Natural killer cell (primary cell): ENCODE measurements at places on chromosomes 3 and 15. TPM values are rescaled to one million over a fixed set of nuclear protein-coding genes. Genes with fewer than 3 reads are reported as not detected.

DNA sequence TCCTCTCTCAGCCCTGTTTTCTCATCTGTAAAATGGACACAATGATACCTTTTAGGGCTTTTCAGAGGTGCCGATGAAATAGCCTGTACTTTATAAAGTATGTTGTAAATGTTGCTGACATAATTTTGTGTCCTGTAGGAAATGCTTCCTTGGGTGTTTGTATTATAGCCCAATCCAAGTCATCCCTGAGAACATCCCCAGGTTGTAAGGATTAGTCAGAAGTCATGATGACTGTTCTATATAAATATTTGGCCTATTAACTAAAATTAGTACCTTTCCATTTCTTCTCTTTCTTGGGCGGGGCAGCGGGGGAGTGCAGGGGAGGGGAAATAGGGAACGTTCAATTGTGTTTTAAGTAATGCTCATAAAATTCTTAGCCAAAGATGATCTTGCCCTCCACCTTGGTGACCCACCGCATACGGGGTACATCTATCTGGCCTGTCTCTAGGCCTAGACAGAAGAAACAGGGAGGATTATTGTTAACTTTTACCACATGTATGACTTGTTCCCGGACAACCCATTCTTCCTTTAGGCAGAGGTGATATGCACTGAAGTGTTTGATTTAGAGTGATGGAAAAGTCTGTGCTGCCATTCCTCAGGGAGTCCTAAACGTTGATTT lies 120.7 kb downstream of the VGLL4 start:
- no peaks in the 10 kb centered on the region for H3K4me1 ChIP-seq
- H3K27ac ChIP-seq = no peak overlapping the region
- DNase-seq = no peak
- no peaks in the 10 kb centered on the region for H3K27me3 ChIP-seq

DNA sequence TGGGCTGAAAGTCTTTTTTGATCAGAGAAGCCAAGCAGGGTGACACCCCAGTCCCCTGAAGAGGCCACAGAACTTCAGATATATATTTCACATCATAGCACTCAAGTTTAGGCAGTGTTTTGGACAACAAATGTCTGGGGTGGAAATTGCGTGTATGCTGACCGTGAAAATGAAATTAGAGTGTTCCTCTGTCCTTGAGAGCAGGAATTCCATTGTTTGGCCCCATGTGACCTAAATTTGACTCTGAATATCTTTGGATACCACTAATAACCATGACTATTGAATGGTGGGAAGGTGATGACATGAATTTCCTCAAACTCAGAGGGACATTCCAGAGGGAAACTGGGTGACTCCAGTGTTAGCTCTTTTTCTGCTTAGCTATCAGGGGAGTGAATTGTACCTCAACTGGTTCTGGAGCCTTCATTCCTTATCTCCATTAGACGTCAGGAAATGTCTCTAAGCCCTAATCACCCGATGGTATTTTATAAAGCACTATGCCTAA lies 263.5 kb upstream of the RASGRP1 start:
- peaks cover 6% of the 10 kb centered on the region for H3K27me3 ChIP-seq
- DNase-seq = no peak
- no peaks in the 10 kb centered on the region for H3K36me3 ChIP-seq
- H3K27ac ChIP-seq = no peak overlapping the region
- no peak overlapping the region for H3K4me3 ChIP-seq
- no peaks in the 10 kb centered on the region for H3K4me1 ChIP-seq

SNTN gene
- not detected for total RNA-seq

DNA sequence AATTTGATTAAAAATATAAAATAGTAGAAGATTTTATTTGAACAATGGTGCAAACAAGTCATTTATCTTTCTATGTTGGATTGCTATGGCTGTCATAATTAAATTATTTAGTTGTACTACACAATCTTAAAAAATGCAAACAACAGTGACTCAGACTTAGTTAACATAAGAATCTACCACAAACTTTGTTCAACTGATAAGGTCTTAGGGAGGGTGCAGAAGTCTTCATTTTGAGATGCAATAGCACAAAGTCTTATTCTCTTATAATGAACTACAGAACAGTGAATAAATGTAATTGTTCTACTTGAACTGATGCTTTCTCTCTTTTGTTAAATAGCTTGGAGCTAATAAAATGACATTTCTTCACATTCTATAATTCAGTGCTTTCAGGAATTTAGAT lies 482.8 kb upstream of the NAALADL2 start:
- H3K4me3 ChIP-seq = no peak overlapping the region
- H3K27ac ChIP-seq = no peak overlapping the region
- H3K4me1 ChIP-seq = no peaks in the 10 kb centered on the region

GCSAM gene
- total RNA-seq = 0.59 TPM

DNA sequence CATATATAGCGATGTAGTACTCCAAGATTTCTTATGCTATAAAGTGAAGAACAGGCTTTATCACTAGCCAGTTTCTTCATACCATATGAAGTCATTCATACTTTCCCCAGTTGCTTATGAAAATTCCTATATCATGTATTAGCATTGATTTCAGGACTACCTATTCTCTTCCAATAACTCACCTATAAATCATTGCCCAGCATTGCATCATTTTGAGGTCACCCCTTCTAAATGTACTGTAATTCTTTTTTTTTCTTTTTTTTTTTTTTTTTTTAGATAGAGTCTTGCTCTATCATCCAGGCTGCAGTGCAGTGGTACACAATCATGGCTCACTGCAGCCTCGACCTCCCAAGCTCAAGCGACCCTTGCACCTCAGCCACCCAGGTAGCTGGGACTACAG lies 27.1 kb downstream of the RTP3 start:
- H3K4me1 ChIP-seq = no peaks in the 10 kb centered on the region
- no peak for DNase-seq
- H3K36me3 ChIP-seq = no peaks in the 10 kb centered on the region
- H3K27ac ChIP-seq = no peak overlapping the region
- no peak overlapping the region for H3K4me3 ChIP-seq

TMC3 gene
- not detected for total RNA-seq

NR2E3 gene
- not detected for total RNA-seq

THSD4 gene
- not detected for total RNA-seq

- no peaks in the 10 kb centered on the region for H3K36me3 ChIP-seq
- H3K4me3 ChIP-seq = no peak overlapping the region
- no peaks in the 10 kb centered on the region for H3K27me3 ChIP-seq
- H3K27ac ChIP-seq = no peak overlapping the region
Observed at GRCh38 chr3:141065258-141065657, 14.1 kb downstream of the SPSB4 start.

GRCh38 chr3:102255736-102256135 lies 179.1 kb upstream of the ZPLD1 start:
- H3K27me3 ChIP-seq = no peaks in the 10 kb centered on the region
- no peaks in the 10 kb centered on the region for H3K4me1 ChIP-seq
- DNase-seq = no peak
- no peaks in the 10 kb centered on the region for H3K36me3 ChIP-seq
- H3K4me3 ChIP-seq = no peak overlapping the region

TMCO5A gene
- not detected for total RNA-seq

DNA sequence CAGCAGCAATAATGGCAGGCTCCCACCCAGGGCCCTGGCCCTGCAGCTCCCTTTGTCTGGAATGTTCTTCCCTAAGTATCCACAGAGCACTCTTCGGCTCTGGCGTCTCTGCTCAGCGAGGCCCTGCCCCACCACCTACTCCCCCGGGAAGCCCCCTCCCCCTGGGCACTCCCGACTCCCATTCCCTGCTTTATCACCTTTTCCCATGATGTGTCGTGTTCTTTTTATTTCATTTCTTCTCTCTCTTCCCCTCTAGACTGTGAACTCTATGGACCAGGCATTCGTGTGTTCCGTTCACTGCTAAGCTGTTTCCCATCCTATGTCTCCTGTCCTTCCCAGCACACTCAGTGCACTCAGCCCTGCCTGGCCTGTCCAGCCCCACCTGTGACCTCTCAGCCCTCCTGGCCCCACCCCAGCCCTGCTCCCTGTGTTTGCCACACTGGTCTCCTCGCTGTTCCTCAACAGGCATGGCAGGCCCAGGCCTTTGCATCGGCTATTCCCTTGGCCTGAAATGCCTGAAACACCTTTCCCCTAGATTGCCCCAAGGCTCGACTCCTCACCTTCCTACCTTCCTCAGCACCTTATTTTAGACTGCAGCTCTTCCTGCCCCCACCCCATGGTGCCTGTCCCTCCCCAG lies 107.4 kb downstream of the TPRA1 start:
- H3K27me3 ChIP-seq = no peaks in the 10 kb centered on the region
- H3K4me1 ChIP-seq = peaks cover 14% of the 10 kb centered on the region
- H3K4me3 ChIP-seq = no peak overlapping the region
- DNase-seq = no peak
- no peak overlapping the region for H3K27ac ChIP-seq

PLA2G4D gene
- not detected for total RNA-seq

TF gene
- total RNA-seq = 4.3 TPM

- DNase-seq = no peak
- no peaks in the 10 kb centered on the region for H3K4me1 ChIP-seq
- no peaks in the 10 kb centered on the region for H3K36me3 ChIP-seq
Observed at GRCh38 chr3:100041328-100041749, 73.0 kb downstream of the FILIP1L start.
